Foreskin fibroblast (primary cell): ENCODE measurements at places on chromosomes 1 and 21.
A peak's percentile ranks its signal among the peaks of the same experiment; 100 is the strongest.

DNA sequence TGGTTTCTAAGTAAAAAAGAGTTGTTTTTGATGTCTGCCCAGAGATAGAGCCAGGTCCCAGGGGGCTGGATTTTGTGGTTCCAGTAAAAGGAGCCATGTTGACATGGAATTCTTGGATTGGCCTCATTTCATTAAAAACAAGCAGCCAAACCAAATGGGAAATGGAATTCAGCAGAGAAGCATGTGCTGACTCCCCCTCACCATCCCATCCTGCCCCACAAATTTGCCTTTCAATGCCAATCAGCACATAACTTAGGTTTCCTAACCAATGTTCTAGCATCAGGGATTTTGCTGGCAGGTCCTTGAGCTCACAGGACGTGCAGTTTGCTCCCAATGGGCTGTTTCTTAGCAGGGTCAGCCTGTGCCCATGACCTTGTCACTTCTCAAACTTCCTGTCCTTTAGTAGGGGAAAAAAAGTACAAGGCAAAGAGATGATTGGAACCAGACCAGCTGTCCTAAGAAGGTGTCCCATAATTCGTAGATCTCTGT lies 101.5 kb upstream of the GADD45A start:
- DNase-seq = no peak

DNA sequence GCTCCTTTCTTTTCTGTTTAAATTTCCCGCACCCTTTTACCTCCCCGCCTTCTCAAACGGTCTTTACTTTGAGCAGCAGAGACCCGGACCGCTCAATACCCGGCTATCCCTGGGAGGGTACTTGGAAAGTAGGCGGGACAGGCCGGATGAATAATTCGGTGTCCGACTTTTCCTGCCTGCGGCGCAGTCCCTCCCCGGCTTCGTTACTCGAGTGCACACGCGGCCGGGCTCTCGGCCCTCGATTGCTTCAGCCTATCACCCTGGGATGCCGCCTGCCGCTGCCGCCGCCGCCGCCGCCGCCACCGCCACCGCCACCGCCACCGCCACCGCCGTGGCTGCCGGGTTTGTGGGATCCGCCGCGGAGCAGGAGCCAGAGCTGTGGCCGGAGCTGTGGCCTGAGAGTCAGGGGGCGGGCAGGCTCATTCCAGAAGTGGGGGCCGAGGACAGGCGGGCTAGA lies 382 bp upstream of the RASAL2 start:
- DNase-seq = peak; percentile 96

- DNase-seq = no peak
Measured at GRCh38 chr1:195933835-195934234, 674.4 kb downstream of the KCNT2 start.

DNA sequence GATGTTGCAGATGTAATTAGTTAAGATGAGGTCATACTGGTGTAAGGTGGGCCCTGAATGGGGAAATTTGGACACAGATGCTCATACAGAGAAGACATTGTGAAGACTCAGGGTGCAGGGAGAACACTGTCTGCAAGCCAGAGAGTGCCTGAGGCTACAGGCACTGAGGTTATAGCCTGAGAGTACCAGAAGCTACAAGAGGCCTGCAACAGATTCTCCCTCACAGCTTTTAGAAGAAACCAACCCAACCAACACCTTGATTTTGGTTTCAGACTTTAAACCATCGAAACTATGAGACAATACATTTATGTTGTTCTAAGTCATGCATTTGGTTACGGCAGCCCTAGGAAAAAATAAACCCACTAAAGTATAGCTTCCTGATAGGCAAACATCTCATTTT lies 321.7 kb upstream of the USP25 start:
- no peak for DNase-seq

GRCh38 chr1:44417351-44418021 lies 12.4 kb downstream of the RNF220 start:
- DNase-seq = no peak

GRCh38 chr21:36858320-36858957 lies 108.0 kb downstream of the HLCS start:
- peak; percentile 39 for DNase-seq

GRCh38 chr1:18077657-18078215 lies 29.9 kb upstream of the IGSF21 start:
- DNase-seq = no peak

DNA sequence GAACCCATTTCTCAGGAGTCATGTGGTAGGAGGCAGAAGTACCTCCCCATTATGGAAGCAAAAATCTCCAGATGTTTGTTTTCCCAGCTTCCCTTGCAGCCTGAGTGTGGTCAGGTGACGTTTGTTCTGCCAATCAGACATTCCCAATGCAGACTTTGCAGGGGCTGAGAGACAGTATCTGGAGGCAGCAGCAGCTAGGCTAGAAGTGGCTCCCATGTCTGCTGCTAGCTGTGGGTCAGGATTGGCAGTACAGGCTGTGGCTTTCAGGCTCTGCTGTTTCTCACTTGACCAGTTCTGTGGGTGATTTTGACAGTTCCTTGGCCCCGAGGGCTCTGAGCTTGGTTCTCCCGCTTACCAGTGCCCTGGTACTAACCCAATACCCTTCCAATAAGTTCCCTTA lies 58.6 kb upstream of the NBPF3 start:
- DNase-seq = no peak

- no peak for DNase-seq
Measured at GRCh38 chr1:173134800-173135199, 72.3 kb downstream of the TNFSF4 start.

DNA sequence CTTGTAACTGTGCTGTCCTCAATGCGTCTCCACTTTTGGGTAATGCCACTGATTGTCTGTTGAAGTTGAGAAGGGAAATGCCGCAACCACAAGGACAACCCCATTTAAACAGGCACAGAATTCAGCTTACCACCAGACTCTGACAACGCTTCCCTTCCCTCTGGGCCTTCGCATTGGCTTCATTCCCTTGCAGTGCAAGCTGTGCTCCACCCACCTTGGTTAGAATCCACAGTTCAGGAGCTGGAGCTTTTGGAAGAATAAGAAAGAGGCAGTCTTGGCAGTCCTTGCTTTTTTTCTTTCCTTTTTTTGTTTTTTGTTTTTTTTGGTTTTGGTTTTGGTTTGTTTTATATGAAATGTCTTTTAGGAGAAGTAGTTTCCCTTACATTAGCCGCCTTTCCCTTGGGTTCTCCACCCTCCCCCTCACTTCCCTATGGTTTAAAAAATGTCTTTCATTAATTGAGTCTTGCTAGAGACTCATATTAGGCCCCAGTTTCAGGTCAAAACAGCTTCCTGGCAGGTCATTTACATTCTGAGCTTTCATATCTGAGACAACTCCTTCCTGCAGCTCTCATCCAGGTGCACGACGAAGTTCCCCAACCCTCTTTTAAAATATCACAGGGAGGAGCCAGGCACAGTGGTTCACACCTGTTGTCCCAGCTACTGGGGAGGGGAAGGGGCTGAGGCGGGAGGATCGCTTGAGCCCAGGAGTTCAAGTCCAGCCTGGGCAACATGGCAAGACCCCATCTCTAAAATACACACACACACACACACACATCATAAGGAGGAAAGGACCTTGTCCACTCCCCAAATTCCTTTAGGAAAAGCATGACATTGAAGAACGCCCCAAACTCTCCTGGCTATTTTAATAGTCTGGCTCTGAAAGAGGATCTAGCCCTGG lies 20.7 kb upstream of the LAX1 start:
- peak; percentile 71 for DNase-seq

- no peak for DNase-seq
Measured at GRCh38 chr1:187714470-187714869, 885.7 kb downstream of the PLA2G4A start.
